ENCODE measurements at places on chromosomes 12 and 14.
A peak's percentile ranks its signal among the peaks of the same experiment; 100 is the strongest.

GRCh38 chr14:70807898-70808415, 1.4 kb downstream of the MAP3K9 start:
- DNase-seq = no peak

DNA sequence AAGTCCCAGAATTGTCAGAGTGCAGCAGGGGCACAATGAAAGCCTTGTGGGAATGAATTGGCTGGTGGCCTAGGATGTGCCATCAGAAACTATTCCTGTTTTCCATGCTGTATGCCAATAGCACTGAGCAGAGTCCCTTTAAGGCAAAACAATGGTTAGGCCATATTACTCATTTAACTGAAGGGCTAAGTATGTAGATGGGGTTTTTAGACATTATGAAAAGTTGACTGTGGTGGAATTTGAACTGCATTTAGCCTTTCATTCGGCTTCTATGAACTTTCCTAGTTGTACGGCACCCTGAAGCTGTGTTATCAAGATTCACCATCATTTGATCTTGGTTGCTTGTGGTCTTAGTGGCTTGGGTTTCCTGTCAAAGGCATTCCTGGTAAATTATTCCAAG, 24.8 kb downstream of the IL26 start:
- no peak for DNase-seq

DNA sequence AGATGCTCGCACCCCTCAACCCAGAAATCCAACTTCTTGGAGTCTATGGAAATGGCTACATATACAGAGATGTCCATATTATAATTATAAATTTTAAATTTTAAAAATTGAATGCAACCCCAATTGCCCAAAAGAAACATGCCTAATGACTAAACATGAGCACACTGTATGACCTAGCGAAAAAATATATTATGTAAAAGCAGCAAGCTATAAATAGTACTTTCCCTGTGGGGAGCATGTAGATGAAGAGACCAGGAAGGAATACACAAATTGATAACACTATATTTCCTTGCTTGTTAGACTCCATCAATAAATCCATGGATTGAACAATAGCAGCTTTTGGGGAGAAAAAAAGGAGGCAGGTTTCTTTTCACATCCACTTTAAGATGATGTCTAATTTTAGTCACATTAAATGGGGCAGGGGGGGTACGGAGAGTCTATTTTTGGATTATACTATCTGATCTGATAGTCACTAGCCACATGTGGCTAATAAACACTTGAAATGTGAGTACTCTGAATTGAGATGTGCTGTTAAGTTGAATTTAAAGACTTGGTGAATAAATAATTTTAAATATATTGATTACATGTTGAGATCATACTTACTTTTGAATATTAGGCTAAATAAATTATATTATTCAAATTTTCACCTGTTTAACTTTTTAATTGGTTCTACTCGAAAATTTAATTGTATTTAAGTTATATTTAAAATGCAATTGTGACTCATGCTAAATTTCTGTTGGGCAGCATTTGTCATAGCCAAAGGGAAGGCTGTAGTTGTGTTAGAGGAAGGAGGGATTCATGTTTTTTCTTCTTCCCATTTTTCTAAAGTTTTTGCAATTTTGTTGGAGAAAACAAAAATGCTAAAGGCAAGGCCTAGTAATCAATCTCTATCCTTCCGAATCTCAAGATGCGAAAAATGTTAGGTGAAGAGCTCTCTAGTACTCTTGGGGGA, 17.5 kb downstream of the MAX start:
- no peak for DNase-seq

GRCh38 chr12:124613151-124613585, 45.8 kb upstream of the NCOR2 start:
- peak; percentile 73 for DNase-seq

- peak; percentile 63 for DNase-seq
Measured at GRCh38 chr14:58280954-58281787, 17.2 kb upstream of the ARID4A start.

GRCh38 chr12:4327293-4327692, 6.3 kb downstream of the TIGAR start:
- DNase-seq = no peak

DNA sequence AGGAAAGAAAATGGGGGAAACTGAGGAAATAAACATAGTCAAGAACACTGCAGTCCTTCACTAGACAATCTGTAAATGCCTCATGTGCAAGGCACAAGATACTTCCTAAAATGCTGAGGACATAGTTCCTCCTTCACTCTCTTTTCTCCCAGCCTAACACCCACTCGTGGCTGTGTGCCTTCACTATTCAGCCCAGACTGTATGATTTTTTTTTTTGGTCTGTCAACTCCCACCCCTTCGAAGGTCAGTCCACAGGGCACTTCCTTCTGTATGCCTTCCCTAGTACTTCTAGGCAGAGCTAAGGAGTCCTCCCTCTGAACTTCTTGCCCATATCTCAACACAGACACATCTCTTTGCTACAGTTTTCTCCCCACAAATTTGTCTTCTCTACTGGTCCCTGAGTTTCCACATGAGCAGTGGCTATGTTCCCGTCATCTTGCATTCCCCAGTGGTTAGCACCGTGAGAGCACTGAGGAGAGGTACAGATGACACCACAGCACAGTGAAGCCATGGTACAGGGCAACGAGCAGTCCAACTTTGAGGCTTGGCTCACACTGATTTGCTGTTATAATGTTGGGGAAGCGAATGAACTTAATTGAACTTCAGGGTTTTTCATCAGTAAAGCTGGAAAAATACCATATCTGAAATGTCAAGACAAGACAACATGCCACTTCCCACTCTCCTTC, 24.1 kb upstream of the SYCP3 start:
- no peak for DNase-seq

DNA sequence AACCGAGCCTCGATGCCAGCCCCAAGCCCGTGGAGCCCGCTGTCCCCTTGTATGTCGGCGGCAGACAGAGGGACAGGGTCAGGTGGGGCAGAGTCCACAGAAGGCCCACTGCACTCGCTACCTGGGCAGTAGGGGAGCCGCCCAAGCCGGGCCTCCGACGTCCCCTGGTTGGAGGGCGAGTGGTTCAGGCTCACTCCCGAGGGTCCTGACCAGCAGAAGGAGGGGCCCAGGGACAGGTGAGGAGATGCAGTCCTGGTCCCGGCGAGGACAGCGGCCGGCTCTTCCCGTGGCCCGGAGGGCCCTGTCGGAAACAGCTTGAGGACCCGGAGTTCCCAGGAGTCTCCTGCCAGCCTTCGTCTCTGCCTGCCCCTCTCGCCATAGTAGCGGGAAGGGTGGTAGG, 216.7 kb upstream of the SFSWAP start:
- DNase-seq = no peak

- no peak for DNase-seq
Measured at GRCh38 chr12:52246720-52247621, 13.9 kb downstream of the KRT7 start.

DNA sequence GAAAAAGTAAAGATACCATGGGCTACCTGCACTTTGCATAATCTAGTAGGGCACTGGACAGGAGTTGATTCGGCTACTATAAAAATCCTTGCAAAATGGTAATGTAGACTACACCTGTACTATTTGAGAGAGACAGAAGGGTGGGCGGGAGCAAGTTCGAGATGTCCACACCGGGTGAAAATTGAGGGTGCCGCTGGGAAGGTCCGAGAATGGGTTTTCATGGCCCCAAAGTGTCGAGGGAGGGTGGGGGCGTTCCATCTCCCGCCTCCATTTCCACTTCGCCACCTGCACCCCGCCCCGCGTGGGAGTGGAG, 648 bp downstream of the SNX6 start:
- no peak for DNase-seq

GRCh38 chr12:111227476-111228420, 141.1 kb downstream of the PHETA1 start:
- DNase-seq = no peak
